Hippocampal formation (tissue), 2 donors: ENCODE measurements at places on chromosomes 7 and 10.

DNA sequence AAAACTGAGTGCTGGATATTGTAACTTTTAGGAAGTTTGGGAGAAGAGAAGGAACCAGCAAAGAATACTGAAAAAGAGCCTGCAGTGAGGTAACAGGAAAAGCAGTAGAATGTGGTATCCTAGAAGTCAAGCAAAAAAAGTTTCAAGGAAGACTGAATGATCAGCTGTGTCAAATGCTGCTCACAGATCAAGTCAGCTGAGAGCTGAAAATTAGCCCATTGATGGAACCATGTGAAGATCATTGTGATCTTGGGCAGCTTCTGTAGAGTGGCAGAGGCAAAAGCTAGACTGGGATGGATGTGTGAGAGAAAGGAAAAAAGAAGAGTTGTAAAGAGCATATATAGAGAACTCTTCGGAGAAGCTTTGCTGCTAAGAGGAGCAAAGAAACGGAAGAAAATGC is 315.4 kb upstream of the BMPER start:
- DNase-seq = no peak

DNA sequence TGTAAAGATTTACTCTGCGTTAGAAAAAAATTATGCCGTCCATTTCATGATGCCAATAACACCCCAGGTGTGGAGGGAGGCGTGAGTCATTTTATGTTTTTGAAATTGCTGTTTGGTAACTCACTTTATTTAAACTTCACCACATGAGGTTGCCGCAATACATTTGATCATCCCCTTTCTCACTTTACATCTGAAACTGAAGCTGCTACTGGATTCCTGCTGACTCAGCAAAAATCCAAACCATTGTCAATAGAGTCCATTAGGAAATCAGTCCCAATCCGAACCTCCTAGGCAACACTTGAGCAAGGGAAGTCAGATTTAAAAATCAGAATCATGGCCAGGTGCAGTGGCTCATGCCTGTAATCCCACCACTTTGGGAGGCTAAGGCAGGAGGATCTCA is 136.6 kb upstream of the SVIL start:
- no peak for DNase-seq

GRCh38 chr10:62528441-62528840 is 154.3 kb downstream of the ZNF365 start:
- DNase-seq = no peak

DNA sequence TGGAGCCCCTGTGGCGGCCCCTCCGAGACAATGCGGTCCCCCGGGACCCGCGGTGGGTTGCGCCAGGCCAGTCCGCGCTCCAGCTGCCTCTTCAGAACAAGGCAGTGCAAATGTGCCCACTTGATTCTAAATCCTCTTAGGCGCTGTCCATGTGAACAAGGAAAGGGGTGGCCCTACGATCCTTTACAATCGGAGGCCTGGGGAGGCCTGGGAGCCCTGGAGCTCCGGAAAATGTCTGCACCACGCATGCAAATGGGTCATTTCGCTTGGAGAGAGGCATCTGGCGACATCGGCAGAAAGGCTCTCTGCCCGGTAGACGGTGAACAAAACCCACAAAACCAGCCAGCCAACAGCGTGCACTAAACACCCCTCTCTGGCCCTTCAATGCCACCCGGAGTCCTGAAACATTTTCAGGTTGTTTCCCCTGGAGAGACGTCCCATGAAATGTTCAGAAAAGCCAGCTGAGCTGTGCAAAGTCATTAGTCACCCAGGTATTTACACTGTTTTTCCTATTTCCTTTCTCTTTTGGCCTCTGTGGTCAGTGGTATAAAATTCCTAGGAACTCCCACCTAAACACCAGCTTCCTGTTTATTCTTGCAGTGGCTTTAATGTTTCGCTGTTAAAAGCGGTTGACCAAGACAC is 102.8 kb upstream of the ZNF438 start:
- peak; percentile 62 for DNase-seq

DNA sequence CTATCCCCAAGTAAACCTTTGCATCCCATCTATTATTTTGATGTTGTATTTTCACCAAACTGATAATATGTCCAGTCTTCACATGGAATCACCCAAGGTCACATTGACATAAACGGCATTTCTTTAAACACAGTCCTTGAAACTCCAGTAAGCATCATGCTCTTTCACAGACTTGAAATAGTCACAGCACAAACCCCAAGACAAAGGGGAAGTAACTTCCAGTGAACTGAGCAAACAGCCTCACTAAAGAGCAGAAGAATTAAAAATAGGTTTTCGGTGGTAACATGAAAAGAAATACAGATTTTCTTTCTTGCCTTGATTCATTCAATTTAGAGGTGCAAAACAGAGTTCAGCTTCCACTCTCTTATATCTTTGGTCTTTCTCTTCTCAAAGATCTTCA is 253.7 kb downstream of the SFMBT2 start:
- no peak for DNase-seq

- DNase-seq = peak; percentile 15
Measured at GRCh38 chr7:54839575-54840213, 80.7 kb upstream of the SEC61G start.

DNA sequence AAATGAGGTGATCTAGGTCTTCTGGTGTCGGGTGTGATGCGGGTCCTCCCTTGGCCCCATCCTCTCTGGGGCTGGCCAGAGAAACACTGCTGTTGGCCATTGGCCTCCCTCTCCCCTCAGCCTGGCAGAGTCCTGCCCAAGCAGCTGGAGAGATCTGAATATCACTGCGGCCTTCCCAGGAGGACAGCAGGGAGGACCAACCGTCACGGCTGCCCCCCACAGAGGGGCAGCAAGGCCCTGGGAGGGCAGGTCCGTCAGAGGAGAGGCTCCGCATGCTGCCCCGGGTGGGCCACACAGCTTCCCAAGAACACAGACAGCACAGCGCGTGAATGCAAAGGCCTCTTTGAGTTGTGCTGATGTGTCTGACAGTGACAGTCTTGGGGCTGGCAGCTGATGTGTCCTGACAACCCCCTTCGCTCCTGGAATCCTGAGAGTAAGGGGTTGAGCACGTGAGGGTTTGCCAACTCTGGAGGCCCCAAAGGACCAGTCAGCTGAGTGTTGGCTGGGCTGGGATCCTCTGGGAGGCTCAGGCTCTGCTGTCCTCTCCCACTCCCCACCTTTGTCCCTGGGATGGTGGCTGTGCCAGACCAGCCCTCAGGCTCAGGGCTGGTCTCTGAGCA is 132.5 kb upstream of the UNC5B start:
- DNase-seq = no peak

DNA sequence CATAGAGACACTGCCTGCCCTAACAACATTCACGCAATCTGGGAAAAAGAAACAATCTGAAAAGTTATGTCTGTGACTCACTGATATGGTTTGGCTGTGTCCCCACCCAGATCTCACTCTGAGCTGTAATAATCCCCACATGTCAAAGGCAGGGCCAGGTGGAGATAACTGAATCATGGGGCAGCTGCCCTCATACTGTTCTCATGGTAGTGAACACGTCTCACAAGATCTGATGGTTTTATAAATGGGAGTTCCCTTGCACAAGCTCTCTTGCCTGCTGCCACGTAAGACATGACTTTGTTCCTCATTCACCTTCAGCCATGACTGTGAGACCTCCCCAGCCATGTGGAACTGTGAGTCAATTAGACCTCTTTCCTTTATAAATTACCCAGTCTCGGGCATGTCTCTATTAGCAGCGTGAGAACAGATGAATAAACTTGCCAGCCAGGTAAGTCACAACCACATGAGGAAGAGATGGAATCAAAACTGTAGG is 341.5 kb upstream of the AOAH start:
- DNase-seq = no peak

GRCh38 chr10:49033939-49034338 is 81.4 kb downstream of the VSTM4 start:
- DNase-seq = no peak

DNA sequence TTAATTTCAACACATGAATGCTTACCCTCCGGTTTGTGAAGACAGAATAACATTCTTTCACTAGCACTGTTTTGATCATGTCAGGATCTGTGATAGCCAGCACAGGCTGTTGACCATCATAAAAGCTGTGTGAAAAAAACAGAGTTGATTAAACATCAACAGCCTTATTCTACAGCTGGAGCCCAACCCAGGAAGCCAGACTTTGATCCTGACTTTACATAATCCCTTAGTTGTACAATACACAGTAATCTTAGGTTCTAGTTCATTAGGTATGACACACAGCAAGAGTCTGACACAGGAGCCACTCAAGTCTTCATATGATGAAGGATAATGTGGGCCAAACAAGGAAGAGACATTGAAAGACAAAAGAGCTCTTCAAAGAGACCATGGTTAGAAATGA is 11.4 kb downstream of the CYP3A4 start:
- DNase-seq = no peak

- DNase-seq = no peak
Measured at GRCh38 chr10:11379771-11380170, 231.7 kb downstream of the USP6NL start.

GRCh38 chr7:75727881-75728593 is 10.7 kb downstream of the HIP1 start:
- no peak for DNase-seq

DNA sequence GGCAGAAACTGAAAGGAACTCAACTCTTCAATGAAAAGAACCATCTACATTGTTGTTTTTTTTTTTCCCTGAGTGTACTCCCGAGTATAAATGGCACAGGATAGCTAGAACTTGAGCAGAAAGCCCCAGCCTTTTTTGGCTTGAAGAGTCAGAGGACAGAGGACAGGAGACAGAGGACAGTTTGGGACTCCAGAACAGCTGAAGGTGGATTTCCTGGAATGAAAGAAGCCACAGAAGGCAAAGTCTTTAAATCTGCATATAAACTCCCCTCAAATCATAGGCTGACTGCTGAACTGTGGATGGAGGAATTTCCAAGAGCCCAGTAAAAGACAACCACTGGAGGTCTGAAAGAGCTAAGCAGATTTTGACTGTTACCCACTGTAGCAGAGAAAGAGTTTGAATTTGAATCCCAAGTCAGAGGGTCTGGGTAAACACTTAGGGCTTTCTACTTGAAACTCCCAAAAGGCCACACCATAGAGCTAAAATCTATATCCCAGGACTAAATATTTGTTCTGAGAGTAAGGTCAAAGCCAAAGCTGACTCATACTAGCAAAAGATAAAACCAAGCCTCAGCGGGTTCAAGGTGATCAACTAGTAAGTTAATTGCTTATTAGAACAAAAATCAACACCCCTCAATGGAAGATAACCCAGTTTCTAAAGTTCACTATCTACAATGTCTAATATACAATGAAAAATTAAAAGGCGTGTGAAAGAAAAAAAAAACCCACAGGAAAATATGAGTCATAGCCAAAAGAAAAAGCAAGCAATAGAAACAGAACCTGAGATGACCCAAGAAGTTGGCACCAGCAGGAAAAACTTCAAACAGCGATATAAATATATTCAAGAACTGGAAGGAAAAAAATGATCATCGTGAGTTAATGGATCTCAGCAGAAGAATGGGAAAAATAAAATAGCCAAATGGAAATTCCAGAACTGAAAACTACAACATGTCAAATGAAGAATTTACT is 1.8 kb upstream of the OPN1SW start:
- no peak for DNase-seq

DNA sequence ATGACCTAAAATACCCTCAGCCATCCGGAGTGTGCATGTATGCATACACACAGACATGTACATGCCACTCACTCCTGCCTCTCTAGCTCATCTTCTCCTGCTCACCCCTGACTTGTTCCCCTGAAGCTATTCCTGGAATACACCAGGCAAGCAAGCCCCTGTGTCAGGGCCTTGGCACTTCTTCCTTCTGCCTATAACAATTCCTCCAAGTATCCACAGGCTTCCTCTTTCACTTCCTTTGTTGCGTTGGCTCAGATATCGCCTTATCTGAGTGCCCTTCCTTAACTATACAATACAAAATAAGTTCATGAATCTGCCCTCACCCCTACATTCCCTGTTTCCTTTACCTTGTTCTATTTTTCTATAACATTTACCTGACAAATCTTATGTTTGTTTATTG is 88.8 kb downstream of the NOD1 start:
- no peak for DNase-seq

DNA sequence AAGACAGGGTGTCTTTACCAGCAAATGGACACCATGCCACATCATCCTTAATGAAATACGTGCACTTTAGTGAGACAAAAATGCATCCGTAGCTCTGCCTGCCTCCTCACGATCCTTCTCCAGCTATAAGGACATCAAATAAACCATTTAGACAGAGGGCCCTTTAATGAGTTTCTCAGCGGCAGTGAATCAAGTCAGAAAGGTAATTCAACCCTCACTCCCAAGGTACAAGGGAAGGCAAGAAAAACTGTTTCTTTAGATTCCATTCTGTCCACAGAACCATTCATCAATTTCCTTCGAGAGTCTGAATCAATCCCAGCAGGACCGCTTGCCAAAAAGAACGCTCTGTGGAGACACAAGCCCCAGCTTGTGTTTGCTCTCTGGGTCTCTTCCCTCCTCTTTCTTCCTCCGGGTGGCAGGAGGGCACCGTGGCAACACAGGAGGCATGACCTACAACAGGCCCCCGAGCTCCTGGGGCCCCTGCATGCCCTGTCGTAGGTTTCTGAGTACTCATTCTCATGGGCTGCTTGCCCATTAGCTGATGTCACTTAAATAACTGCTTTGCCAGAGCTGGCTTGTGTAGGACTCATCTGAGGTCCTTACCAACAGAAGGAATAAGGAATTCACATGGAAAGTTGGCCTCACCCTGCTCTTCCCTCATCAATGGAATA is 297.8 kb upstream of the PRKCQ start:
- DNase-seq = peak; percentile 14

- no peak for DNase-seq
Measured at GRCh38 chr7:135185471-135186260, 15.2 kb upstream of the CYREN start.

DNA sequence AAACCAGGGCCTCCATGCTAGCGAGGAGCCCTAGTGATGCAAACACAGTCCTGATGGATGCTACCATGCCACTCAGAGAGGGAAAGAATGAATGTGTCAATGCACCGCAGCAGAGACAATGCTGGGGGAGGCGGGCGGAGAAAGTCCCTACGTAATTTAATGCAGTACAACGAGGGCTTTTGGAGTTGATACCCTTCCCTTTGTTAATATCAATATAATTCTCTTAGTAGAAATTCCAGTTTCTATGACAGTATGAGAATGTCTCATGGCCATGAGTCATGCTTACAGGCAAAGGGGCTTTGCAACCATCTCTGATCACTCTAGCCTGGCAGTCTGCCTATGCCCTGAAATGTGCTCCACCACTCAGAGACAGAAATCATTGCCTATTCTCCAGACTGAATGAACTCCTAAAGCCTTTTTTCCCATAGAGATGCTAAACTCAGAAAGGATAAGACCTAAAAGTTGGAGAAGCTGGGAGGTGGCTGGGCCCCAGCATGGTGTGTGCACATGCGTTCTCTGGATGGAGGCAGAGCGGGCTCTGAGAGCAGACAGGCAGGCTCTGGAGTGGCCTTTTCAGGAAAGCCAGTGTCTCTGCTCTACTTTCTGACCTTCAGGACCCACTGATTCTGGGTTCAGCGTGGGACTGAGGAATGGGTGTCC is 20.3 kb upstream of the GIMAP2 start:
- no peak for DNase-seq
